ENCODE measurements at places on chromosomes 3 and 15.

DNA sequence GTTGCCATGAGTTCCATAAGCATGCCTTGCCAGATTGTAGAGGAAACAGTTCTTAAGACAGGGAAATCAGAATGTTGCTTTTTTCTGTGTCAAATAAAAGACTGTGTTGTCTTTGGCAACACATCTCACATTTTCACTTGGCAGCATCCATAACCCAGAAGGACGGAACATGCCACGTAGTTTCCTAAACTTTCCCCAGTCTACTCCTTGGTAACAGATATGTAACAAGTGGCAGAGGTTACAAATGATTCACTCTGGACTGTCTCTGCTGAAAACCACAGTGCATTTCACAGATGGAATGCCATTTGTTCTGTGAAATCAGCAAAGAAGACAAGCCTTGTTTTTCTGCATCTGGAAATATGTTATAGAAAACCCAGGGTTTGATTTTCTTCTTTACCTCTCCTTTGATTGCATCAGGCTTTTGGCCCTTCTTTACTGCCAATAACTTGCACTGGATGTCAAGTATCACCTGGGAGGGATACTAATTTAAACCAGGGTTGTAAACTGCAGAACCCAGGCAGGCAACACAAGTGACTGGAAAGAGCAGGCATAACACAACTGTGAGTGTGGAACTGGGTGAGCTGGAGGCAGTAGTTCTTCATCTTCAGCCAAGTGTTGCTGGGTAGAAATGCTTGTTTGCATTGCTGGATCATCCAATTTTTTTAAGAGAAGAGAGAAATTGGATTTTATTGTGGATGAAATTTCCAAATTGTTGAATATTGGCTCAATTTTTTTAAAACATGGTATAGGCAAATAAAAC lies 124.4 kb upstream of the FOXB1 start:
- DNase-seq, result no peak

DNA sequence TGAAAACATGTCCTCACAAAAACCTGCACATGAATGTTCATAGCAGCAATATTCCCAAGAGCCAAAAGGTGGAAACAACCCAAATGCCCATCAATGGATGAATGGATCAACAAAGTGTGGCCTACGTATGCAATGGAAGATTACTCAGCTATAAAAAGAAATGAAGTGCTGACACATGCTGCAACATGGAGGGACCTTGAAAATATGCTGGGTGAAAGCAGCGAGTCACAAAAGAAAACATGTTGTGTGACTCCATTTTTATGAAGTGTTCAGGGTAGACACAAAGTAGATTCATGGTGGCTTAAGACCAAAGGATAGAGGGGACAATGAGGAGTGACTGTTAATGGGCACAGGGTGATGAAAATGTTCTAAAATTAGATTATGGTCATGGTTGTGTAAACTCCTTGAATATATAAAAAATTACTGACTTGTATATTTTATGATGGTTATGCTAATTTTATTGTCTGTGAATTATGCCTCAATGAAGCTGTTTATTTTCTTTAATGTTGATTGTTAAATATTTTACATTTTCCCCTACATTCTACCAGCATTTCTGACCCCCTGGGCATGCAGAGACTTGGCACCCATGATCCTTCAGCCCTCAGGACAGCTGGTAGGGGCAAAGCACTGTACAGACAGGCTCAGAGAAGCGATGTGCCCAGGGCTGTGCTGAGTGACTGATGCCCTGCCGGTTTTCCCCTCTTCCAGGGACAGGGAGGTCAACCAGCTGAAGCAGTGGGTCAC lies 37.8 kb downstream of the CFAP100 start:
- DNase-seq, result no peak

- no peak for DNase-seq
These were observed 18.7 kb upstream of the TRMT10C start for GRCh38 chr3:101542957-101543356.

DNA sequence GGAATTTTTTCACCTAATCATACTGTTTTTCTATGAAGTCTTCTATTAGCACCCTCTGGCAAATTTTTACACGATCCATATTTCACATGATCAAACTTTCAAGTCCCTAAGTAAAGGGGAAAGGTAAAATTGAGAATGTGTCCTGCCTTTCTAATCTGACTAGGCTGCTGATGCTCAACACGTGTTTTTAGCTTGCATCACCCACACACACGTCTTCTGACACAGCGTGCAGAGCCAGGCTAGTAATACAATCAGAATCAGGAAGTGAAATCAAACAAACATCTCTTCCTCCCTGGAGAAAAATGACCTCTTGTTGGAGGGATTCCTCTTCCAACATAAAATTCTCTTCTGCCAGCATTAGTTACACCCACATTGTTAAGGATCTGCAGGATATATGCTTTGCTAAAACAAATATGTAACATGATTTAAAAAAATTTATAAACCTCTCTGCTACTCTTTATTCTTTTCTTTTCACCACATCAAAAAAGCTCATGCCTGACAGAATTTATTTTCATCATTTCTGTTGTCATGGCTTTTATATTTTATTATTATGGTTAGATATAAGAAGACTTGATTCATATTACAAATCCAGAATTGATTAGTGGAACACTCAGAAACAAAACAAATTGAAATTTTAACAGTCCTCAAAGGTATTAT lies 122.4 kb downstream of the RAP2B start:
- DNase-seq, result peak; percentile 25

All from body of pancreas (tissue), 4 donors.